NAMALWA (cell line): ENCODE measurements at places on chromosomes 3 and 15.

- DNase-seq, result no peak
Measured at GRCh38 chr3:194816748-194817591, 131.3 kb downstream of the FAM43A start.

GRCh38 chr3:196533260-196533681 is 18.1 kb upstream of the SMCO1 start:
- DNase-seq, result no peak

DNA sequence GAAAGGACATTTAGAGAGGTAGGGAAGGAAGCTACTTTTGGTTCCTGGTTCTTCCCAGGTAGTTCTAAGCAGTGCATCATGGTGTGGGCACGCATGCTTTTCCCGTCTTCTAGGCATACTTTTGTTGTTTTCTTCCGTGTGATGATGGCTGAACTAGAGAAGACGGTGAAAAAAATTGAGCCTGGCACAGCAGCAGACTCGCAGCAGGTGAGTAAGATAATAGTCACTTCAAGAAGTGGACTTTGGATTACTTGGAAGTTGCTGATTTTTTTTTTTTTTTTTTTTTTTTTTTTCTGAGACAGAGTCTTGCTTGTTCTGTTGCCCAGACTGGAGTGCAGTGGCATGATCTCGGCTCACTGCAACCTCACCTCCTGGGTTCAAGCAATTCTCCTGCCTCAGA is 17.9 kb downstream of the FANCD2OS start:
- no peak for DNase-seq

GRCh38 chr15:75697523-75697922 is 15.1 kb downstream of the CSPG4 start:
- DNase-seq, result no peak

- DNase-seq, result no peak
Measured at GRCh38 chr3:192923731-192924130, 6.1 kb upstream of the MB21D2 start.

DNA sequence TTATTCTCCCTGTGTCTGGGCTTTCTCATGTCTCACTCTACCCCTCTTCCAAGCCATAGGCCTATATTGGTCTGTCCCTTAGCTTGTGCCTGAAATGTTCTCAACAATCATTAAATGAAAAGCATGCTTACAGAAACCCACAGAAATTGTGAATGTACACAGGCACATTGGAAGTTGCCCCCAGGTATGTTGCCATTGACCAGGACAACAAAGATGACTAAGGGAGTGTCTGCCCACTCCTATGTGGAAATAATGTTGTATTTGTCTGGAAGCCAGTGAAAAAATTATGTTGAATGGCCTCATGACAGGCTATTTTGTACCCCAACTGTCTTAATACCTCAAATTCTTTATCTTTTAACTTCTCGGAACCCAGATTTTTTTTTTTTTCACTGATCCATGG is 102.0 kb downstream of the TPRG1 start:
- no peak for DNase-seq

DNA sequence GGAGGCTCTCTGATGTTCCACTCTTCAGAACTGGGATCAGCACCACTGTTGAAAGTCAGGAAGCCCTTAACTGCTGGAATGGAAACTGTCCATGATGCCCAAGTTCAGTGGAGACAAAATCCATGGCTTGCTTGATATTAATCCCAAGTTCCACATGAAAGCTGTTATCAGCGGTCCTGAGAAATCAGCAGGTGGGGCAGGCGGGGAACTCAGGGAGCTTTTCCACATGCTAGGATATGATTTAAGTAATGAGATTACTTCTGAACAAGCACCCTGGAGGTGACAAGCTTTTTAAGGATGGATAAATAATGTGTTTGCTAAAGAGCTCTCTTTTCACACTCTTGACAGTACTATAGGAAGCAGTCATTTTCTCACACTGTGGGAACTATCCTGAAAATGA is 82.9 kb downstream of the CYP19A1 start:
- DNase-seq, result no peak

DNA sequence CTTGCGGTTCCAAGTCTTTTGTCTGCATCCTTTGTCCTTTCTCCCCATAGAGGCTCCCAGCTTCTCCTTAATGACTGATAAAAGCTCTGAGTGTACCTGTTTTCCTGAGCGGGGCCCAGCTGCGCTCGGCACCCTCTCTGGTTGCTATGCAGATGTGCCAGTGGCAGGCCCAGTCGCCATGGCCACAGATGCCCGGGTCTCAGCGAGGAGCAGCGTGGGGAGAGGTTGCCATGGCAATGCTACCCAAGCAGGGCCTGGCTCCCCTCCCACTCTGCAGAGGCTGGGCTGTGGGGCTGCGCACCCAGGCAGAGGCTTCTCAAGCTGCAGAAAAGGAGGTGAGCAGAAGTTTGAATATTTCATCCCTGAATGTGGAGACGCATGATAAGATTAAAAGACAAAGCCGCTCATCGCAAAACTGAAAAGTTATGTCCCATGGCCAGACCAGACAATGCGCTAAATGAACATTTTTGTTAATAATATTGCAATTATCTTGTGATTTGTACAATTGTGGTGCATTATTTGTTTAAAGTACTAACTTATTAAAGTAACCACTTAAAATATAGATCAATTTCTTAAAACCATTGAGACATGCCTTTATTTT is 66.1 kb downstream of the TPRA1 start:
- DNase-seq, result no peak

DNA sequence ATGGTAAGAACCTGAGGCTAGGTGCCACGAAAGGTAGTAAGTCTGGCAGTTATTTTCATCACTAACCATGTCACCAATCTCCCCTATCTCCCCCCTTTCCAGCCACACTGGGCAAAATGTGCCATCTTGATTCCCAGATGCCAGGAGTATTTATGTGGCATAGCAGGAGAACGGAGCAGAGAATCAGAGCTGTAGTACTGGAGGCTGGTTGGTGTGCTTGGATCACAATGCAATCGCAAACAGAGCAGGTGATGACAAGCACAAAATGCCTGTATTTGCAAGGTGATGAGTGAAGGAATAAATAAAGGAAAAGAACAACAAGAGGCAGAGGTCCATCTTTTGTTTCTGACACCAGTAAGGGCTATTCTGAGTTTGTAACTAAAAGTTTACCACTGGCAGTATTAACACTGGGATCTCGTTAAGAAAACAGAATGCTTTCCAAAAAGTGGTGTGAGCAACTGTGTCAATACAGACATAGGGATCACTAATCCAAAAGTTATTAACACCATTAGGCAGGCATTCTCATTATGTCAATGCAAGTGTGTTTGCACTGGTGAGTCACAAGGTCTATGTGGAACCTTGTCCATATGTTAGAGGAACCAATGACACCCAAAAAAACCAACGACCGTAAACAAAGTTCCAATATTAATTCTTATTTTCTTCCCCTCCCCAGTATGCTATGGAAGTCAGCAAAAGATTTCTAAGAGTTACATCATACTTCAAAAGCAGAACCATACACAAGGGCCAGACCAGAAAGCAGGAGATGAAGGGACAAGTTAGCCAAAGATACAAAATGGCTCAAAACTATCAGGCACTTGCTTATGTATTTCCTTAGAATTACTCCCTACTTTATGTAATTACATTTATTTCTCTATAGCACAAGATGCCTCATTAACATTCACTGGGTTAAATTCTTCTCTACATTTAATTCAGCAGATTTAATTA is 556.6 kb downstream of the FOXP1 start:
- DNase-seq, result no peak

- DNase-seq, result no peak
Measured at GRCh38 chr3:66382142-66382541, 118.7 kb downstream of the LRIG1 start.
